ENCODE measurements at places on chromosomes 5 and 9. TPM values are rescaled to one million over a fixed set of nuclear protein-coding genes. Genes with fewer than 3 reads are reported as not detected.

The ABO gene
- not detected for total RNA-seq

The FOXD4L3 gene
- total RNA-seq: not detected

The TMEM252 gene
- not detected for total RNA-seq

The DAPK1 gene
- 15.1 TPM for total RNA-seq

The ADAMTS2 gene
- total RNA-seq: 0.15 TPM

The SLC6A18 gene
- total RNA-seq: not detected

The TEX48 gene
- not detected for total RNA-seq

The GRM6 gene
- not detected for total RNA-seq

The ZNF618 gene
- total RNA-seq: 7.6 TPM

The COL23A1 gene
- not detected for total RNA-seq

The CCL21 gene
- not detected for total RNA-seq

The TMC1 gene
- total RNA-seq: 0.13 TPM

The SFXN1 gene
- total RNA-seq: 97.6 TPM

The FAM153A gene
- not detected for total RNA-seq

The IL5 gene
- total RNA-seq: not detected

The C5orf58 gene
- not detected for total RNA-seq

The POU5F2 gene
- not detected for total RNA-seq

The DBH gene
- not detected for total RNA-seq

The ADGRD2 gene
- total RNA-seq: not detected

The PCDHGB3 gene
- 0.22 TPM for total RNA-seq

The OBP2B gene
- not detected for total RNA-seq

The SLC45A2 gene
- not detected for total RNA-seq

The PCDHB8 gene
- 0.32 TPM for total RNA-seq

The ADRA1B gene
- 16.4 TPM for total RNA-seq

The MRPS27 gene
- 53.3 TPM for total RNA-seq

The MLANA gene
- total RNA-seq: not detected

All from A549 treated with GW870086 at 1 μM for 4 hours (cell line).